Inflammatory macrophage treated with lipopolysaccharide for 1 hour (primary cell): ENCODE measurements at places on chromosomes 3 and 15.

- DNase-seq, result no peak
These were observed 394.2 kb downstream of the LSAMP start for GRCh38 chr3:116051040-116051439.

DNA sequence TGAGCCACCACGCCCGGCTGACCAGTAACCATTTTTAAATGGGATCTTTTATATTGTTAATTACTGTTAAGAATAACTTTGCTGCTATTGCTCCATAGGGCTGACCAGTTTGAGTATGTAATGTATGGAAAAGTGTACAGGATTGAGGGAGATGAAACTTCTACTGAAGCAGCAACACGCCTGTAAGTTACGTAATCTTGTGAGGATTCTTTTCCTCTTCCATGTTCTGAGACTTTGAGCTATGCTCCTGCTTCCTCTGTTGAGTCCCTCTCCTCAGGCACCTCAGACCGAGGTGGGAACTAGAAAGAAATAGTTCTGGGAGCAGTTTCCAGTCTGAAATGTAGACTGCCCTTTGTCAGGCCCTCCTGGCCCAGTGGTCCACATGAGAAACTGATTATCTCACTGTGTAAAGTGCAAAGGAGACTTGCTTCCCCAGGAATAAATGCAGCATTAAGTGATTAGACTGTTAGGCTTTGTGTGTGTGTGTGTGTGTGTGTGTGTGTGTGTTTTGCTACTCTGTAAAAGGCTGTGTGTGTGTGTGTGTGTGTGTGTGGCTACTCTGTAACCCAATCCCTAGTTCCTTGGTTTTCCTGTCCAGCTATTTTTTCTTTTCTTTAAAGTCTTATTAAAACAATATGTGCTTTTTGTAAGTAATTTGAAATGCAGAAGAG lies 5.2 kb downstream of the POLR2H start:
- DNase-seq, result no peak

DNA sequence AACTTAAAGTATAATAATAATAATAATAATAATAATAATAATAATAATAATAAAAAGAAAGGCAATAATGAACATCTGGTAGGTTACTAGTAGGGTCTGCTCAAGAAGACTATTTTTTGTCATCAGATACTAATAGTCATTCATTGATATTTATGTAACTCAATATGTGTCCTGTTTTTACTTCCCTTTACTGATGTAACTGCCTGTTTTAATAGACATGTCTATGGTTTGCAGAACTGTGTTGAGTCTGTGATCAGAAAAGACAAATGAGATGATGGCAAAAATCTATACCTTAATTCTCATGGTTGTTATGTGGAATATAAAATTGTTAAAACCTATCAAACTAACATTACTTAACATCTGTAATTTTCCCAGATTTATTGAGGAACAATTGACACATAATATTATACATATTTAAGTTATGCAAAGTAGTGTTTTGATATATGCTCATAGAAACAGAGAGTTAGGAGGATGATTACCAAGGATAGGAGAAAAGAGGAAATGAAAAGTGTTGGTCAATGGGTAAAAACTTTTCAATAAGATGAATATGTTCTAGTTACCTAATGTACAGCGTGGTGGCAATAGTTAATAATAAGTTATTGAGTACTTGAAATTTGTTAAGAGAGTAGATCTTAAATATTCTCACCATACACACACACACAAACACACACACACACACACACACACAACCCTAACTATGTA lies 699.4 kb downstream of the ZPLD1 start:
- DNase-seq, result no peak

GRCh38 chr3:129461461-129462146 lies 21.6 kb downstream of the IFT122 start:
- no peak for DNase-seq

DNA sequence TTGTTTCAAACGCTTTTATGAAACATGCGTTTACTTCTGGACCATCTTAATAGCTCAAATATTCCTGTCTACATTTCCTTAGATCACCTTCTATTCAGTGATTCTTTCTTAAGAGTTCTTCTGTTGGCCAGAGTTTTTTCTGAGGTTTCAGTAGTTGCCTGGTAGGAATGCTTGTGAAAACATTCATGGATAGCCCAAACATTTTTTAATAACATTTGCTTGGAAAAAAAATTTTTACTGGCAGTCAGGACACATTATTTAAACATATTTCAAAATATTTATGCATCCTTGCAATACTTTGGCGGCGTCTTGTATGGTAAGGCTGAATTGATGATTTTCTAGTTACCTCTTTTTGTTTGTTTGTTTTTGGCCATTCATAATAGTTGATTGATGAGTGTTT lies 47.4 kb upstream of the ZBTB20 start:
- DNase-seq, result no peak

DNA sequence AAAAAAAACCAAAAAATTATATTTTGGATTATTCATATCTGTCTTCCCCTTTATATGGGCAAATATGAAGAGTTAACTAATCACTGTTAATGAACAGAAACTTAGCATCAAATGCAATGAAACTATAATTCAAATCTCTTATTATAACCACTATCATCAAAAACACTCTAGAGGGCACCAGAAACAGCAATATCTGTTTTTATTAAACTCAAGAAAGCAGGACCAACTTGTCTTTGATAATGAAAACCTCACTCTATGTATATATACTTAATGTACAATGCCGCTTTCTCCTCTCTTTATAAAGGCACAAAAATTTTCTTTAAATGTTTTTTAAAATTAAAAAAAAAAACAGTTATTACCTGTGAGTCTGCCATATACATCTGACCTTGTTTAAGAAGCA lies 92.7 kb downstream of the UACA start:
- no peak for DNase-seq

DNA sequence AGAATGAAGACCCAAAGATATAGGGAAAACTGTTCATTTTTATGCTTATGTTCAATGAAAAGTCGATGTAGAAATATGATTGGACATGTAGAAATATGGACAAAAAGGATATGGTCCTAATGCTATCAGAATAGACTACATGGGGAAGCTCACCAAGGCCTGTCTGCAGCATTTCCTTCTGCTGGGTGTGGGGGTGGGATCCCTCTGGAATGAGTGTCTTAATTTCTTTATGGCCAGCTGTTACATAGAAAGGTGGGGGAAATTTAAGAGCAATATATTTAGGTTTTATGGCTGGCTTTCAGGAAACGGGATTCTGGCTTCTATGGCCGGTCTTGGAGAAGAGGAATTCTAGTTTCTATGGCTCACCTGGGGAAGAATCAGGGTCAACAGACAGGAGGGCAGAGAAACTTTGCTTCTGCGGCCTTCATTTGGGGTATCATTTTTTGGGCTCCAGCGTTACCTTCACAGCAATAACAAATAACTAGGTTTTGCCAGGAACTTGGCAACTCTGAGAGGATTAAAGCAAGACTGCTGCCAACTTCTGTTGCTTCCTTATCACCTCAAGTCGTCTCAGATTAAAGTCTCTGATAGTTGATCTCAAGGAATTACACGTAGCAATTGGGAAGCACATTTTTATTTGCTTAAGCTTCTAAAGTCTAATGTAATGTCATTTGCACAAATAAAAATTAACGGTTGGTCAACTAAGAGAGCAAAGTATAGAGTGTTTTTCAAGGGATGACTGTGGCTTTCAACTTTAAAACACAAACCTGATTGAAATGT lies 57.0 kb upstream of the GATM start:
- no peak for DNase-seq

GRCh38 chr3:165359005-165359404 lies 162.8 kb upstream of the SLITRK3 start:
- no peak for DNase-seq

GRCh38 chr15:55829826-55830225 lies 86.9 kb upstream of the PRTG start:
- peak; percentile 23 for DNase-seq

GRCh38 chr3:155390351-155390750 lies 96.9 kb upstream of the STRIT1 start:
- DNase-seq, result no peak
